ENCODE measurements at places on chromosomes 6 and 20. TPM values are rescaled to one million over a fixed set of nuclear protein-coding genes. Genes with fewer than 3 reads are reported as not detected.
A peak's percentile ranks its signal among the peaks of the same experiment; 100 is the strongest.

- no peak for DNase-seq
These were observed 43.2 kb downstream of the PFDN4 start for GRCh38 chr20:54251096-54251495.

DNA sequence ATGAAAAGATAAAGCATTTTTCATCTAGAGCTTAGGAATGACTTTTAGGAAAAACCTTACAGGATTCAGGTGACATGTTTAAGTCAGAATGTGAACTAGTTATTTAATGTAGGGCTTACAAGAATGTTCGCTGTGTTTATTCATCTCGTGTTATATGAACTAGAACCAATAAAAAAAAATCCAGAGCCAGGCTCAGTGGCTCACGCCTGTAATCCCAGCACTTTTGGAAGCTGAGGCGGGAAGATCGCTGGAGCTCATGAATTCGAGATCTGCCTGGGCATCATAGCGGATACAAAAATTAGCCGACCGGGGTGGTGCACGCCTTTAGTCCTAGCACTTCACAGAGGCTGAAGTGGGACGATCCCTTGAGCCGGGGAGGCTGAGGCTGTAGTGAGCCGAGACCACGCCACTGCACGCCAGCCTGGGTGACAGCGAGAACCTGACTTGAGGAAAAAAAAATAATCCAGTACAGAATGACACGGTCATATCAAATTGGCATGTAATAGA lies 46.3 kb downstream of the OR2B2 start:
- peak; percentile 87 for DNase-seq

DNA sequence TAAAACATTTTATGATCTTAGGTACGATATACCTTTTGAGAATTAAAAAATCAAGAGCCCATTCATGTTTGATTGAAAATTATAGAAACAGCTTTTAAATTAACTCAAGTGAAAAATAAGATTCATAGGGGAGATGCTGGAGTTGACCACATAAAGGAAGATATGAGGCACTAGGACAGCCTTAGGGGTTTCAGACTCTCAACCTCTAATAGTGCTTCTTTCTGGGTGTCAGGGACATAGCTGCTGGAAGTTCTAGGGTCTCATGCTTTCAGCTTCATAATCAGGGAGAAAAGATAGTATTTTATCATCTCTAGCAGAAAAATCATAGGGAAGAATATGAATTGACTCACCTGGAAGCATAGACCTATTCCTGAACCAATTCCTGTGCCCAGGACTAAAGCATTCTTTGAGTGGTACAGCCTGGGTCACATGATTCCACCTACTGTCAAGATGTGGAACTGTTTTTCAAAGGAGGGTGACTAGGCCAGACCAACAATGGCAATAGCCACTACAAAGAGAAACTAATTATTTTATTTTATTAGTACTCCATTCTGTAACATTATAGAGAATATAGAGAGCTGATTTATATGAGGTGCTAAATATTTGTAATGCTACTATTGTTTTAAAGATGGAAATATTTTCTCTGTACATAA lies 27.8 kb upstream of the CENPW start:
- DNase-seq = peak; percentile 57

DNA sequence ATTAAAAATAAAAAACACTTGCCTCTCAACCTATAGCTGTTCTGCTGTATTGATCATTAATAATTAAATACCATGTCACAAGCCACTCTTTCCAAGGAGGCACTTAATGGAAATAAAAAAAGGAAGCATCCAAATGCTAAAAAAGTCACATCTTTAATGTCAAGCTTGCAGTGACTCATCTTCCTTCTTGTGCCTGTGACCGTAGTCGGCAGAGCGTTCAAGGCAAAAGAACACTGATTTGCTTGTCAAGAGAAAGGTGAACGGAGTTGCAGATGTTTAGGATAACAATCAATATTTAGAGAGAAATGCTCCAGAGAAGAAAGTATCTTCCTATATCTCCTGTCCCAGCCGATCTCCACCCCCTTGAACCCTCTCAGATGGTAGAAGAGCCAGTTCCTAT lies 341.0 kb upstream of the OPRM1 start:
- no peak for DNase-seq

GRCh38 chr6:152050451-152051195 lies 243.1 kb downstream of the ESR1 start:
- DNase-seq = no peak

GRCh38 chr6:137095651-137096238 lies 51.0 kb upstream of the IL20RA start:
- DNase-seq = no peak

DNA sequence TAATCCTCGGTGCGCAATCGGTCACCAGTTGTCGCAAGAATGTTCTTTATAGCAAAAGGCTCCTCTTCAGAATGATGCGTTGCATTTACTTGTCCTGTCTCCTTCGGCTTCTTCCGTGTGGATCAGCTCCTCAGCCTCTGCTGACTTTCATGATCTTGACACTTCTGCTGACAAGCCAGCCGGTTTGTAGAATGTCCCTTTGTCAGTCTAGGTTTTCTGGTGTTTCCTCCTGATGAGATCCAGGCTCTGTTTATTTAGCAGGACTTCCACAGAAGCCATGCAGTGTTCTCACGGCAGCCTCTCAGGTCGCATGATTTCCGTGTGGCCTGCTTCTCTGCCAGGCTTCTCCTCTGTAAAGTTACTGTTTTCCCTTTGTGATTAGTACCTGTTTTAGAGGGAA lies 66.9 kb downstream of the STX11 start:
- no peak for DNase-seq

GRCh38 chr20:49237531-49237930 lies 18.3 kb downstream of the DDX27 start:
- no peak for DNase-seq

The C6orf163 gene
- total RNA-seq = 4.5 TPM

The HCK gene
- total RNA-seq = 0.24 TPM

The HMGCLL1 gene
- 0.20 TPM for total RNA-seq

The KHDC1L gene
- not detected for total RNA-seq

The RIPOR3 gene
- 0.70 TPM for total RNA-seq

The RIPOR2 gene
- 9.3 TPM for total RNA-seq

The PET117 gene
- 34.2 TPM for total RNA-seq

The PRDM13 gene
- 0.07 TPM for total RNA-seq

The CDKN1A gene
- total RNA-seq = 2.3 TPM

All from endodermal cell (in vitro differentiated cells).